ENCODE measurements at places on chromosomes 4 and X.

DNA sequence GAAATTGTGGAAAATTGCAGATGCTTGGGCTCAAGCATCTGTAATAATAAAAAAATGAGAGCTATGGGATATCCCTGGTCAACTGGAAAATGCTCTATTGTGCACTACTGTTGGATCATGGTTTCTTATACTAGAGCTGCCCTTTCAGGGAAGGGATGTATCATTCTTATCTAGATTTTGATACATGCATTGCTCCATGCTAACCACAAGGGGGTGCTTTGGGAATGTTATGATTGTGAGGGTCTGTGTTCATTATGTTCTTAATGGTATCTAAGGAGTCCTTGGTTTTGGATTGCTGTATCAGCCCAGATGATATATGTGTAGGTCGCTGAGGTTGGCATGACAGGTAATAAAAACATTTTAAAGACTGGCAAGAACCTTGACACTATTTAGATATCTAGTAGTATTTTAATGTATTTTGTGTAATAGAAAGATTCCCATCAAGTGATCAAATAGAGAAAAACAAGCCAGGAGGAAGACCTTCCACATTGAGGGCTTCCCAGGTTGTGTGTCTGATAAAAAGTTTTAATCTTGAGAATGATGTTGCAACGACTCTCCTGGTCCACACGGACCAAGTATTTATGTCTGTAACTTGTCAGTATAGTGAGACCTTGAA, 49.2 kb upstream of the TLR2 start:
- peak; percentile 60 for DNase-seq

GRCh38 chrX:77118686-77119085, 328.5 kb upstream of the FGF16 start:
- DNase-seq: no peak

- peak; percentile 46 for DNase-seq
Observed at GRCh38 chr4:143728166-143728565, 27.7 kb upstream of the FREM3 start.

DNA sequence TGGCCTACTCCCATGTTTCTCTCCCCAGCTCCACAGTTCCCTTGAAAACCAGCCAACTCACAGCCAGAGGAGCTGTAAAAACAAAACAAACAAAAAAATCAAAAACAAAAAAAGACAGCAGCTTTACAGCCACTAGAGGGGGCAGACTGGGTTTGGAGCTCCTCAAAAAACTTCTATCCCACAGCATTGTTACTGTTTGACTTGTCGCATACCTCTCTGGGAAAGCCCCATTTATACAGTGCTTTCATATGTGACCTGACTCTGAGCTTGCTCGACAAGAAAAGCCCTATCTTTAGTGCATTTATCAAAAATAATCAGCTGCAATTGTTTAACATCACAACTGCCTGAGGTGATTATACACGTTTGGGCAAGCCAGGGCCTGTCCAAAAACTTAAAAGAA, 21.6 kb downstream of the TSPAN6 start:
- DNase-seq: peak; percentile 70

DNA sequence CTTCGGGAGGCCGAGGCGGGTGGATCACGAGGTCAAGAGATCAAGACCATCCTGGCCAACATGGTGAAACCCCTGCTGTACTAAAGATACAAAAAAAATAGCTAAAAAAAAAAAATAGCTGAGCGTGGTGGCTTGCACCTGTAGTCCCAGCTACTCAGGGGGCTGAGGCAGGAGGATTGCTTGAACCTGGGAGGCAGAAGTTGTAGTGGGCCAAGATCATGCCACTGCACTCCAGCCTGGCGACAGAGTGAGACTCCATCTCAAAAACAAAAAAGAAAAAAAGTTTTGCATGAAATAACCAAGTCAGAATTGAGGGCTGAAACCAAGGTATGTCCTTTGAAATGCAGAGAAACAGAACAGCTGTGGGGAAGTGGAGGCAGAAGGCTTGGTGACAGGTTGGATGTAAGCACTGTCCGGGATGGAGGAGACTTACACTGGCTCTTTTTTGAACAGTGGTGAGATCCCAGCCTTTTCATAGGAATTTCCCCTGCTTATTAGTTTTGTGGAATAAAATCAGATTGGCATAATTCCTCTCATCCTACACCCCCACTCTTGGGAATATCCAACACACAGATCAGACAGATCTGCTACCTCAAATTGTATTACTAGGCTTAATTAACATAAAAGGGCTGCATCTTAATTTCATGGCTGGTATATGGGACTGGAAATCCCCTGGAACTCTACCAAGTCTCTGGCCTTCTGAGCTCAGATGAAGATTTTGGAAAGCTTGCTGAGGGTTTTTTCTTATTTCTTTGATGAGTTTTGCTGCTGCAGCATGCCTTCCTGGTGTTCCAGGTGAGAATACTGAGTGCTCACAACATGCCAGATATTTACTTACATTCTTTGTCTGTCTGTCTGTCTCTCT, 18.8 kb upstream of the C4orf36 start:
- peak; percentile 68 for DNase-seq

- no peak for DNase-seq
Observed at GRCh38 chr4:18454349-18454748, 432.8 kb upstream of the LCORL start.

- DNase-seq: no peak
Observed at GRCh38 chr4:13236485-13236884, 247.7 kb downstream of the RAB28 start.
